RCC 7860 (cell line): ENCODE measurements at places on chromosomes 2 and 18.

DNA sequence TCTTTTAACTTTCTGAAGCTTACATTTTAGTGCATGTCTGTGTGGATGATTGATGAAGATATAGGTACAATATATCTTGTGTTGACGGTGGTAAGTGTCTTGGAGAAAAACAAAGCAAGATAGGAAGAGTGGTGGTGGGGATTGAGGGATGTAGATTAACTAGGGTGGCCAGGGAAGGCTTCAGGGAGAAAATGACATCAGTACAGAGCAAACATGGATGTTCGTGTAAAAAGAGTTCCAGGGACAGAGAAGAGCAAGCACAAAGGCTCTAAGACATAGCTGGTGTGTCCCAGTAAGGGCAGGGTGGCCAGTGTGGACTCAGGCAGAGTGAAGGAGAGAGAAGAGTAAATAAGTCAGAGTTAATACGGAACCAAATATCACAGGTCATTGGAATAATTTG is 2.7 kb upstream of the CERS6 start:
- no peak for DNase-seq

- no peak for DNase-seq
These were observed 74.8 kb upstream of the FRZB start for GRCh38 chr2:182941121-182941722.

GRCh38 chr2:37377187-37377532 is 32.7 kb downstream of the QPCT start:
- DNase-seq, result peak; percentile 45

GRCh38 chr18:21896732-21897336 is 156.2 kb downstream of the MIB1 start:
- no peak for DNase-seq

- no peak for DNase-seq
These were observed 113.2 kb downstream of the MRO start for GRCh38 chr18:50706651-50707050.

- peak; percentile 19 for DNase-seq
These were observed 18.2 kb upstream of the BOK start for GRCh38 chr2:241540401-241540770.
